Caki2 (cell line): ENCODE measurements at places on chromosomes 2 and 18.

GRCh38 chr2:230877116-230877758, 12.5 kb downstream of the ITM2C start:
- DNase-seq, result no peak

- no peak for DNase-seq
These were observed 432.9 kb upstream of the MYT1L start for GRCh38 chr2:2764001-2764355.

- DNase-seq, result peak; percentile 71
These were observed 13.7 kb downstream of the WNT10A start for GRCh38 chr2:218894151-218894879.

DNA sequence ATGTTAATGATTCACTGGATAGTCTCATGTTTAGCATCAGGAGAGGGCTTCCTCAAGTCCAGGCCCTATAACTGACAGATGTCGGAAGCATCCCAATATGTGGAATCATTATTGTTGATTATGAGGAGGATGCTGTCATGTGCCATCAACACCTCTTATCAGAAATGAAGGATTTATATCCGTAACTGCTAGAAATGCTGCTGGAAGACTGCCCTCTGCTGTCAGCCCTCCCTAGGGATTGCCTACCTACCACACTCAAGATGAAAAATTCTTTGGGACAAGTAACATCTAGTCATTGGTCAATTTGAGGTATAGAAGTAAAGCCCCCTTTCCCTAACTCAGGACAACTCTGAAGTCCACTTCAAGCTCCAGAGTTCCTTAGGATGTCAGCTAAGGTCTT, 1166.5 kb upstream of the NXPH2 start:
- no peak for DNase-seq

DNA sequence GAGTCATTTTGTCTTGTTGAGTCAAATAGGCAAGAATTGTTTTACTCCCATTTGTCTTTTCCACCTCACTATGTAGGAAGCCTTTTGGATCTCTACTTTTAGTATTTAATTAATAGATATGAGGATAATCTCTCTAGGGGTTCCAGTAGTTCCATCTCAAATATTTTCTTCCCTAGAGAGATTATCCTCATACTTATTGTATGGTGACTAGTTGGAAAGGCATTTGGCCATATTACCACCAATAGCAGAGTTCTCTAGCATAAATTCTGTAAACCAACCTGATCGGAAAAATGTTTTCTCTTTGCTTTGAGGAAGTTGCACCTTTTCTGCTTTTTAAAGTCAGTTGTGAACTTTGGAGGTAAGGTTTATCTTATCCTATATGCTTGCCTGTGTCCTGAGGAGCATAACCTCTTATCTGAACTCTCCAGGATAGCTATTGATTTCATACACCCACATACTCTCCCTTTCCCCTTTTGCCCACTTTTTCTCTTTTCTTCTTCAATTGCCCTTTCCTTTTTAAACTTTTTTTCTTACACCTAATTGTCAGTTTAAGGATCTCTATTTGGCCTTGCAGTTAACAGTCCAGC, 100.8 kb downstream of the GALNT1 start:
- no peak for DNase-seq

DNA sequence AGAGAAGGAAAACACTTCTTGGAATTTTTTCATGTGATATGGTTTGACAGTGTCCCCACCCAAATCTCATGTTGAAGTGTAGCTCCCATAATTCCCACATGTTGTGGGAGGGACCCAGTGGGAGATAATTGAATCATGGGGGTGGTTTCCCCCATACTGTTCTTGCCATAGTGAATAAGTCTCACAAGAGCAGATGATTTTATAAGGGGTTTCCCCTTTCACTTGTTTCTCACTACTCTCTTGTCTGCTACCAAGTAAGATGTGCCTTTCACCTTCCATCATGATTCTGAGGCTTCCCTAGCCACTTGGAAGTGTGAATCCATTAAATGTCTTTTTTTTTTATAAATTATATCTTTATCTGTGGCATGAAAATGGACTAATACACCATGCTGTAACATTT, 250.7 kb downstream of the LPIN1 start:
- DNase-seq, result no peak

- DNase-seq, result no peak
These were observed 304.8 kb downstream of the PDE11A start for GRCh38 chr2:177767768-177768167.

DNA sequence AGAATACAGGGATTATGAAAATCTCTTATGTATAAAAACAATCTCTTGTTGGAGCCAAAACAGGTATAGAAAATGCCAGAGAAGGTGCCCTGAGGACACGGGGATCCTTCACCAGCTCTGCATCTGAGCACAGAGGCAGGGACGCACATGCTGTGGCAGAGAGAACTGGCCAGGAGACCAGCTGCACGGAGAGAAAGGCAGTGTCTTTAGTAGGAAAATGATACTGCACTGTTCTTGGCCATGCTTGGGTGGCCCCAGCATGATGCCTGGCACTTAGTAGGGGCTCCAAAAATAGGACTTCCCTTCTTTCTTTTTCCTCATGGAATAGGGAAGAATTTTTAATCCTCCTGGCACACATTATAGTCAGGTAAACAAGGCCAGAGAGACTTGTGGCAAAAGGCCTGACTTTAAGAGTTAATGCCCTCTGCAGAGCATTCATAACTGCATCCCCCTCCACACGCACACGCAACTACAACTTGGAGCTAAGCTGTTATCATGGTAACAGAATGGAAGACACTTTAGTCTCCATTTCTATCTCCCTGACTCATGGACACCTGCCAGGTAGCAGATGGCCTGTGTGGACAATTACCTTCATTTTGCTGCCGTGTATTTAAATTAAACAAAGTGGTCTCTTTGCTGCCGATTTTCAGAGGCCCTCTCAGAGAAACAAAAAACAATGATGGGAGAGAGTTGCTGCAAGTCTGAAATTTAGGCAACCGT, 59.7 kb upstream of the DNMT3A start:
- DNase-seq, result no peak

- peak; percentile 3 for DNase-seq
These were observed 29.6 kb upstream of the SLC30A6 start for GRCh38 chr2:32136097-32136496.

- no peak for DNase-seq
These were observed 74.2 kb upstream of the RGPD5 start for GRCh38 chr2:109719871-109720270.
